ENCODE measurements at places on chromosomes 3 and 15.

DNA sequence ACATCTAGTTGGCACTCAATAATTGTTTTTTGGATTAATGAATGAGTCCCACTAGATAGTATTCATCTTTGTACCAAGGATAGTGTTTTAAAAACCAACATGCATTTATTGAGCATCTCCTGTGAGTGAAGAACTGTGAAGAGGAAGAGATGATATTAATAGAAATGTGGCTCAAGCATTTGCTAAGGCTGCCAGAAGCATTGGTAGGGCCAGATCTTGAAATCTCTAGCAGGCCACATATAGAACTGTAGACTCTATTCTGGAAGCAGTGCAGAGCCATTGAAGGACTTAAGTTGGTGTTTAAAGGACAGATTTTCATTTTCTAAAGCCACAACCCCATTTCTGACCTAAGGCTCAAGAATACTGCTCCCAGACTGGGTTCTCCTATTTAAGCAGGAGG lies 99.0 kb downstream of the NEK11 start:
- no peak for DNase-seq

GRCh38 chr3:5517921-5518320 lies 330.4 kb downstream of the EDEM1 start:
- DNase-seq = no peak

DNA sequence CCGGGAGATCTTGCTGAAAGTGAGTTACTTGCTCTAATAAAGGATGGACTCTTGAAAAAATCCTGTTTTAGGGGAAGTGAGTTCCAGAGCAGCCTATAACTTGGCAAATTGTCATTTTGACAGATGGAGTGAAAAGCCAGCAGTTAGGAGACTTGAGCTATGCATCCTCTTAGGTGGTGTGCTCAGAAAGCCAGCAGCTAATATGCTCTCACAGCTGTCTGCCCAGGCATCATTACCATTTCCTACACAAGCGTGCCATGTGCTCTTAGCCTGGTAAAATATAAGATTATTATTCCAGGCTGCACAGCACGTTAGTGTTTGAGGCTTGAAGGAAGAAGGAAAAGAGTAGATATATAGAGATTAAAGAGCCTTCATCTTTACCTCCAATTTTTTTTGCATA lies 151.0 kb downstream of the CHL1 start:
- DNase-seq = no peak

GRCh38 chr3:63351159-63352007 lies 73.3 kb downstream of the SYNPR start:
- no peak for DNase-seq

DNA sequence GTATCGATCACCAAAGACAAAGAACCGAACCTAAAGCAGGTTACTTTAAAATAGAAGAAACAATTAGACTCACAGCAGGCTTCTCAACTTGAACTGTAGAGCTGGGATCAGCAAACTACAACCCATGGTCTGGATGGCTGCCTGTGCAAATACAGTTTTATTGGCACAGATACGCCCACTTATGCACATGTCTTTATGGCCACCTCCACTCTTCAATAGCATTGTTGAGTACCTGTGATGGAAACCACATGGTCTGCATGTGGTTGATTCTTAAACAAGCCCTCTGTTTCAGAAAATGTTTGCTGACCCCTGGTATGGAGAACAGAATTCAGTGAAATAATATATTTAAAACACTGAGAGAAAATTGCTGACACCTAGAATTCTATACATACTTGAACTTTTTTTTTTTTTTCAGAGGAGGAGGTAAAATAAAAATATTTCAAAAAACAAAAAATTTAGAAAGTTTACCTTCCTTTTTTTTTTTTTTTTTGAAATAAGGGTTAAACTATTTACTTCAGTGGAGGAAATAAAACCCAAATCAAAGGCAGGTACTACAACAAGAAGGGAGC lies 263.8 kb upstream of the ATP10A start:
- DNase-seq = no peak

DNA sequence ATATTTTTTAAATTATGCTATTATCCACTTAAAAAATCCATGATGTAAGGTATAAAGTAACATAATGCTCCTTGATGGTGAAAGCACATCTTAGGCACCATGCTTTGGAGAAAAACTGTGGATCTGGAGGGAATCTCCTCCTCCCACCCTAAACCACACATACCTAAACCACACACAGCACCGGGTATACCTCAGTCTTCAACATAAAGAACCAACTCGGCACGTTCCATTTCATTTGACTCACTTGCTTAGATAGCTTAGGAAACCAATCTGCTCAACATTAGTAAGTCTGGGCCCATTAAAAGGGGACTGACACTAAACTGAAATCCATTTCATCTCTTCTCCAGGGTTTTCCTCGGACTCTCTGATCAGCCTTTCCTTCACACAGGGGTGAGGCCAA lies 945.7 kb upstream of the CFAP20DC start:
- DNase-seq = no peak

GRCh38 chr3:129745253-129745652 lies 138.8 kb upstream of the PLXND1 start:
- no peak for DNase-seq

DNA sequence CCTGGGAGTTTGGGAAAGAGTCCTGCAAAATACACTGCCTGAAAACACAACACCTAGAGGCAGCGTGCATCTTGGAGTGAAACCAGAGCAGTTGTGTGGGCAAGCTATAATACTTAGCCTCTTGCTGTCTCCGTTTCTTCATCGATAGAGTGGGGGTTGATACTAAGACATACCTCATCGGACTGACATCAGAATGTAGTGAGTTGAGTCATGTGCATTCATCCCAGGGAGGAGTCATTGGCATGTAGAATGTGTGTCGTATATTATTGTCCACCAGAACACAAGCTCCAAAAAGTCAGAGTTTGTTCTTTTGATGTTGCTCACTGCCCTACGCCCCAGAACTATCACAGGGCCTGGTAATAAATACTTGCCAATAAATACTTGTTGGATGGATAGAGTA lies 4.3 kb downstream of the SNTN start:
- no peak for DNase-seq

DNA sequence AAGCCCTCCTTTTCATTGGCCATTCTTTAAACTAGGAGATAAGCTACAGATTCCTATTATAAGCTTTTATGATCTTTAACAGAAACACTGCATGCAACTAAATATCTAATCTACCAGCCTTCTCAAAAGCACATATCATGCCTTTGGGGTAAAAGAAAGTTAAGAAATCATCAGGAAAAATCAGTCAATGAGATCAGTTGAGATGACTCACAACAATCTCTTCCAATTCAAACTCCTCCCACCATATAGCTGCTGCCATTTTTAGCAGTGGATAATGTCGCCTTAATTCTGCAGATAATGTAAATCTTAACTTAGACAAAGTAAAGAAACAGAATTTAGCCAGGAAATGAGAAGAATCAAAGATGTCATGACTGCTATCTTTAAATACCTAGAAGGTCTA lies 135.2 kb upstream of the BCL6 start:
- no peak for DNase-seq

GRCh38 chr15:89074402-89075012 lies 13.7 kb upstream of the ABHD2 start:
- DNase-seq = no peak

DNA sequence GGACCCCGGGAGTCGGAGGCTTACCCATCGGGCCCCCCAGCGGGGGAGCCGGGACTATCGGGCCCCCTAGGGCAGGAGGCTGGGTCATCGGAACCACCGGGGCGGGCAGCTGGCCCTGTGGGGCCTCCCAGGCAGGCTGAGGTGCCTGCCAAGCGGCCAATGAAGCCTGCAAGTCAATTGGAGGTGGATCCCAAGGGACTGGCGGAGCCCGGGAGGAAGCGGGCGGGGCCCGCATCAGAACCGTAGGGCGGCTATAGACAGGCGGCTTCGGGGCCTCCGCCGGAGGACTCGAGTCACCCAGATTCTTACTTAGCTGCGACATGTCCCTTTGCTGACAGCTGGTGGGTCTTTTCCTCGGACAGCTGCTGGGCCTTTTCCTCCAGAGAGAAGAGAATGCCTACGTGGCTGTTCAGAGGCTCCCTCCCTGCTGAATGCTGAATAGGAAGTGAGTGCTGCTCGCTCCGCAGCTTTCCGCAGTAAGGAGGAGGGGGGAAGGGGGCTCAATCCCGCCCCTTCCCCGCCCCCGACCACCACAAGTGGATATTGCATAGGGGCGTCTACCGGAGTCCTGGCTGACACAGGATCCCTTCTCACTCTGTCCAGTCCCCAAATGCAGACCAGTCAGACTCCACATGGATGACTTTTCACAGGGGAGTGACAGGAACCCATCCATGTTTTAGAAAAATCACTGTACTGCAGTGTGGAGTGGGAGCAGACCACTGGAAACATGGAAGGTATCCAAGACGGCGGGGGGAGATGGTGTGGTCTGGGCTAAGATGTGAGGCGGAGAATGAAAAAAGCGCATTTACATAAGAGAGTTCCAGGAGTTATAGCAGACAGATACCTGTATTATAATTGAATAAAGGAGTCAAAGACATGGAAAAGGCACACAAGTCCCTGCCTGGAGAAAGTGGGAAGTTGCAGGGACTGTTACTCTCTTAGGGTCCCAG lies at the start of gene MAGEL2:
Gene MAGEL2 (minus strand): TSS at position 447 of the 950 bp plus-strand sequence. CDS start 125 bp downstream, at position 322.
- no peak for DNase-seq

Measured in activated CD8-positive, alpha-beta memory T cell treated with anti-CD3 and anti-CD28 coated beads, Interleukin-2, amount 50 U/mL, for 48 hours (primary cell).